ENCODE measurements at places on chromosomes 13 and 19. TPM values are rescaled to one million over a fixed set of nuclear protein-coding genes. Genes with fewer than 3 reads are reported as not detected.

ZNF491 gene
- 1.1 TPM for total RNA-seq

GIPR gene
- total RNA-seq = under 0.01 TPM

C1QTNF9 gene
- total RNA-seq = not detected

FBXO17 gene
- total RNA-seq = 26.2 TPM

NANOS3 gene
- not detected for total RNA-seq

ZNF471 gene
- total RNA-seq = 3.6 TPM

KCNK6 gene
- 7.0 TPM for total RNA-seq

PSENEN gene
- 30.3 TPM for total RNA-seq

RXFP2 gene
- not detected for total RNA-seq

LRRC25 gene
- total RNA-seq = not detected

MRPS12 gene
- total RNA-seq = 32.2 TPM
